Myometrial cell (primary cell): ENCODE measurements at places on chromosomes 11 and 22. TPM values are rescaled to one million over a fixed set of nuclear protein-coding genes. Genes with fewer than 3 reads are reported as not detected.

The APOA5 gene
- total RNA-seq, result not detected in 2 replicates

The RFPL1 gene
- not detected in 2 replicates for total RNA-seq

The GLYATL1 gene
- 1.2 TPM in 1 of 2 replicates, not detected in the other for total RNA-seq

The KRTAP5-9 gene
- not detected in 2 replicates for total RNA-seq

The RRM1 gene
- 116 and 138 TPM in 2 replicates for total RNA-seq

The TSPO gene
- 821 and 840 TPM in 2 replicates for total RNA-seq

The APOA1 gene
- total RNA-seq, result 0.35 TPM in 1 of 2 replicates, not detected in the other

The ABTB2 gene
- 1.8 and 4.6 TPM in 2 replicates for total RNA-seq

The PATE3 gene
- not detected in 2 replicates for total RNA-seq

The ANKK1 gene
- total RNA-seq, result not detected in 2 replicates

The TRIM66 gene
- total RNA-seq, result 2.7 and 3.2 TPM in 2 replicates

The IFITM10 gene
- not detected in 2 replicates for total RNA-seq

The SORL1 gene
- total RNA-seq, result 0.29 and 1.4 TPM in 2 replicates

The LINC01488 gene
- total RNA-seq, result not detected in 2 replicates

The SLC43A3 gene
- 83.5 and 190 TPM in 2 replicates for total RNA-seq

The DNAJB13 gene
- not detected in 2 replicates for total RNA-seq

The FAM227A gene
- total RNA-seq, result 0.58 and 1.8 TPM in 2 replicates

The SLC35F2 gene
- total RNA-seq, result 20.5 and 22.3 TPM in 2 replicates

The ART5 gene
- not detected in 2 replicates for total RNA-seq

The TMEM121B gene
- under 0.01 and 0.35 TPM in 2 replicates for total RNA-seq

The POU2F3 gene
- total RNA-seq, result not detected in 2 replicates

The RAB3IL1 gene
- total RNA-seq, result 0.29 and 2.3 TPM in 2 replicates

The OR8G5 gene
- total RNA-seq, result not detected in 2 replicates

The TSGA10IP gene
- total RNA-seq, result not detected in 2 replicates

The SLC37A2 gene
- total RNA-seq, result 5.2 and 5.5 TPM in 2 replicates
